Hematopoietic multipotent progenitor cell treated with erythropoietin and hydrocortisone succinate and interleukin-3 and kit ligand, for 8 days (in vitro differentiated cells): ENCODE measurements at places on chromosomes 2 and 18.
A peak's percentile ranks its signal among the peaks of the same experiment; 100 is the strongest.

DNA sequence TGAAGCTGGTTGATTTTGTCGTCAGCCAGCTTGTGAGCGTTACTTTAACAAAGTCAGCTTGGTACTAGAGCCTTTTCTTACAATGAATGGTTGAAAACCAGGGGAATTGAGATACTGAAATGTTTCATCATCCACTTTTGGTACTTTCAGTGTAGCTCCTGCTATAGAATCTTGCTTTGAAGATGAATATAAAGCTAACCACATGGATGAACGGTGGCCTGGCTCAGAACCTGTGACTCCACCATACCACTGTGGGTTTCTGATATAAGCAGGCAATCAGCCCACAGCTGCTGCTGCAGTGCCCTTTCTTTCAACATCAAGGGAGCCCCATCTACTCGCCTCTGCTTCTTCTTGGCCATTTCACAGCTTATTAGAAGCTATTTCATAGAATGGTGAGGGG, 53.2 kb upstream of the GPR45 start:
- DNase-seq: no peak

GRCh38 chr18:24862201-24862816, 401.9 kb downstream of the HRH4 start:
- DNase-seq: no peak

DNA sequence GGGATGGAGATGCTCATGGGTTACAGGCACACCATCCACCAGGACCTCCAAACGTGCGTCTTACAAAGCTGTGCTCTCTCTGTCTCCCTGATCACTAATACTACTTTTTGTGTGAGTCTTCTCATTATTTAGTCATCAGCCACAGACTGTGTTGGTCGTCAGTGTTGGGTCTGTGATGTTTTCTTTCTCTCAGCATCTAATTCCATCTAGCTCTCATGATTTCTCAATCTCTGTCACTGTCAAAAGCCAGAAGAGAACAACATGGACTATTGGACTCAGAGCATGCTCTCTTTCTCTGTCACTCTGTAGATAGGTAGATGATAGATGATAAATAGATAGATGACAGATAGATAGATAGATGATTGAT, 6.0 kb upstream of the ARL4C start:
- no peak for DNase-seq

GRCh38 chr2:17270894-17271293, 247.3 kb downstream of the RAD51AP2 start:
- DNase-seq: peak; percentile 18

- no peak for DNase-seq
Observed at GRCh38 chr2:223594259-223594658, 7.9 kb downstream of the SCG2 start.

GRCh38 chr2:41735476-41735875, 312.3 kb upstream of the PKDCC start:
- no peak for DNase-seq

GRCh38 chr2:165692906-165693305, 101.1 kb downstream of the GALNT3 start:
- no peak for DNase-seq

- no peak for DNase-seq
Observed at GRCh38 chr18:78786776-78787175, 192.8 kb upstream of the SALL3 start.

DNA sequence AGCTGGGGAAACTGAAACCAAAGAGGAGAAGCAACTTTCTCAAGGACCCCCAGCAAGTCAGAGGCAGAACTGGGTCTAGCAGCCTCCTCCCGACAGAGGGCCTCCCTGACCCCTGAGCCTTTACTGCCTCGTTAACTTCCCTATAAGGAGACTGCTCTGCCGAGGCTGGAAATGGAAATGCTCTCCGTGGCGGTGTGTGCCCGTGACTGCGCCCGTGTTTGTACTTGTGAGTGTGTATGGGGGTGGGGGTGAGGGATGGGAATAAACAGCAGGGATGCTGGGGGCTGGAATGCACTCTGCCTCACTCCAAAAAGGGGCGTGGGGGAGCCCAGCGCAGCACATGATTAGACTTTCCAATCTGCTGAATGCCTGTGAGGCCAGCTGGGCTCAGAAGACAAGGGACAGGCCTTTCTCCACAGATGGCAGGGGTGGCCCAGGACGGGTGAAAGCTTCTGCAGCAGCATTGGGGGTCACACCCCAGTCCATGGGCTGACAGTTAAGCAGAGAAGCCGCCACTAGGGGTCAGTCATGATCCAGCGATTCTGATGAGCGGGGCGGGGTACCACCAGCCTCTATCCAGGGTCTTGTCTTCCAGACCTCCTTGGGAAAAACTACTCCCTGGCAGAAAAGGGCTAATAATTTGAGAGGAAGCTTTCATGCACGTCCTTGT, 26.8 kb downstream of the MPHOSPH10 start:
- DNase-seq: peak; percentile 68

- DNase-seq: no peak
Observed at GRCh38 chr2:189218236-189218635, 38.7 kb upstream of the COL5A2 start.

DNA sequence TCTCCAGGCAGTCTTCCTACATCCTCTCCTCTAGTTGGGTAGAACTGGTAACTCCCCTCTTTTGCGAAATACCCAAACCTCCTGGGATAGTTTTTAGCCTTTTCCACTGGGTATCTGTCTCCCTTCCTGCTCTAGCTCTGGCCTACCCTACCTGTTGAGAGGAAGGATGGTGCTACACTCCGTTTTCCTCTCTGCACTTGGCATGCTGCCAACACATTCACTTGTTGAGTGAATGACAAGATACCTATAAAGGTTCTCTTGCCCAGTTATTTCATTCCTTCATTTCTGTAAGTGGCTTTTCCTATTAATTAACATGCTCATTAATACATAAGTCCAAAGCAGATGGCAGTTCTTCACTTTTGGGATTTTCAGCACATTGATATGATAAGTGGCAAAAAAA, 293.8 kb downstream of the CNTNAP5 start:
- no peak for DNase-seq

- DNase-seq: no peak
Observed at GRCh38 chr2:239793836-239794235, 231.3 kb downstream of the NDUFA10 start.

DNA sequence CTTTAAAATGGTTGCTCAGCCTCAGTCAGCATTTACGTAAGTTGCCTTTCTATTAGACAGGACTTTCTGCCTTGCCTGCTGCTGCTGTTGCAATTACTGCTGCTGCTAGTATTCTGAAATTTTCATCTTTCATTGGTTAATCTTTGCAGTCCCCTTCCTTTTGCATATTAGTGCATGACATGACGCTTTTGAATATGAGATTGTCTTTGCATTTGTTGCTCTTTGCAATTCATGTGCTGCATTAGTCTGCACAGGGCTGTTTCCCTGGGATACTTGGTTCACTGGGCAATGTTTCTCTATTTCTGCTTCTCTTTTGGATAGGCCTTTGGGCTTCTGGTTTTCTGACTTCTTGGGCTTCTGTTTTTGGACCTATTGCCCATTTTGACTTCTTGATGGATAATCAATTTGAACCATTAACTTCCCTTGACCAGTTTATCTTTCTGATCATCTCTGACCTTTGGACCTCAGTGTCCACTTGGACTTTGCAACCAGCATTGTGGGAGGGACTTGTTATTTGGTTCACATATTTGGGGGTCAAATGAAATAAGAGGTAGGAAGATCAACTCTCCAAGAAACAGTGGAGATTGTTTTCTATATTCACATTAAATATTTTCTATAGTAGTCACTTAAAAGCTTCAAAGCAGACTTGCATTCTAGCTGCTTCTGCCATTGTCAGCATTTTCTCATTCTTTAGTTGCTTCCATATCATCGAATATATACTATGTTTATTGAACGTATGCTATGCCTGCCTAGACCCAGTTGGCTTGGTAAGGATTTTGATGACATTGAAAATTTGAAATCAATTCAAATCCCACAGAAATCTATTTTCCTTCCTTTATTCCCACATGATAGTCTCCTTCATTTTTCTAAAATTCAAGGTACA, 12.5 kb upstream of the BUB1 start:
- no peak for DNase-seq

DNA sequence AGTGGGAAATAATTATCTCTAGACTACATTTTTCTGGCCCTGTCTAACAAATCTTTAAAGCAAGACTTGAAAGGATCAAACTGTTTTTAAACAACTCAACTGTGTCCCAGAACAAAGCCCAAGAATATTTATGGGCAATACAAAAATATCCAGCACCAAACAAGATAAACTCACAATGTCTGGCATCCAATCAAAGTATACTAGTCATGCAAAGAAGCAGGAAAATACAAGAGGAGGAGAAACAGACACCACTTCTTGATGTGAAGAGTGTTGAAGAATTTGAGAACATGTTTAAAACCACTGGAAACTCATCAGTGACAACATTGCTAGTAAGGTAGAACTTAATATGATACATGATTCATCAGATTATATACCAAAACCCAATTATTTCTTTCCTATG, 66.1 kb upstream of the CDC42EP3 start:
- no peak for DNase-seq

- DNase-seq: no peak
Observed at GRCh38 chr2:224959556-224959955, 82.7 kb downstream of the DOCK10 start.

DNA sequence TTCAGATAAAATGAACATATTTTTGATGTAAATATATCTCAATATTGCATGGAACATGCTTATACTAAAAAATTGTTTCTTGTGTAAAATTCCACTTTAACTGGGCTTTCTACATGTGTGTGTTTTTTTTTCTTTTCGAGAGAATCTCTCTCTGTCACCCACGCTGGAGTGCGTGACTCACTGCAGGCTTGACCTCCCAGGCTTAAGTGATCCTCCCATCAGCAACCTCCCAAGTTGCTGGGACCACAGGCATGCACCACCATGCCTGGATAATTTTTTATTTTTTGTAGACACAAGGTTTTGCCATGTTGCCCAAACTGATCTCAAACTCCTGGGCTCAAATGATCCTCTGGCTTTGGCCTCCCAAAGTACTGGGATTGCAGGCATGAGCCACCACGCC, 254.6 kb downstream of the LOXHD1 start:
- no peak for DNase-seq

GRCh38 chr2:189024901-189025618, 50.9 kb downstream of the COL3A1 start:
- peak; percentile 6 for DNase-seq

GRCh38 chr2:85255456-85255812, 72.4 kb downstream of the TGOLN2 start:
- DNase-seq: no peak

GRCh38 chr2:119113489-119113770, 45.1 kb downstream of the C1QL2 start:
- DNase-seq: no peak

- no peak for DNase-seq
Observed at GRCh38 chr18:55696811-55697210, 108.8 kb upstream of the TCF4 start.

GRCh38 chr18:8657050-8657820, 48.0 kb downstream of the RAB12 start:
- DNase-seq: no peak

DNA sequence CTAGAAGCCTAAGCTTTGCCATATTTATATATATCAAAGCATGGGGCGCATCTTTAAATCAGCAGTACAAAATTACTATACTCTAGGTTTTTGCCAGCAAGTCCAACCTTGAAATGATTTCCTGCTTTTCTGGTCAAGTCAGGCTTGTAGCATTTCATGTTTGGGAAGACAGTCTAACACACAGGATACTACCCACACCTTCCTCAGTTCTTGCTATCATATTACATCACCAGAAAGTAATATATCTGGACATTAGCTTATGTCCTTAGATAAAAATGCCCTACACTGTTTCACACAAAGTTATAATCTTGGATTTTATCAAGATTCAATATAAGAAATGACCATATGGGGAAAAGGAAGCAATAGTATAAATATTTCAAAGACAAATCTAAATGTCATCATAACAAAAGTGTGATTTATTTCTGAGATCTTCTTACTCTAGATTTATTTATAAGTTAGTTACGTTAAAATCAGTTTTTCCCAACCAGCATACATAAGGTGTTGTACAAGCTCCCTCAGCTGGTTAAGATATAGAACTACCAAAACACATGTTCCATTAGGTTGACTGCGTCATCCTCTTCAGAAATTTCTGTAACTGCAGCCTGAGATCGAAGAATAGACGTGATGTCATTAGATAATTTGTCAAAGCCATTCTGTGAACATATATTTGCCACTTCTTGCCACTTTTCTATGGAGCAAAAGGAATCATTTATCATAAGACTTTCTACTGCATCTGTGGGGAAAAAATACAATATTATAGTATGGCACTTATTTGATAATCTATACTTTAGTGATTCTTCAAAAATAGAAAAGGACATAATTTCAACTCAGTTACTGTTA, 56.6 kb downstream of the CLHC1 start:
- peak; percentile 70 for DNase-seq

- no peak for DNase-seq
Observed at GRCh38 chr18:48821251-48821590, 129.5 kb downstream of the SMAD7 start.

DNA sequence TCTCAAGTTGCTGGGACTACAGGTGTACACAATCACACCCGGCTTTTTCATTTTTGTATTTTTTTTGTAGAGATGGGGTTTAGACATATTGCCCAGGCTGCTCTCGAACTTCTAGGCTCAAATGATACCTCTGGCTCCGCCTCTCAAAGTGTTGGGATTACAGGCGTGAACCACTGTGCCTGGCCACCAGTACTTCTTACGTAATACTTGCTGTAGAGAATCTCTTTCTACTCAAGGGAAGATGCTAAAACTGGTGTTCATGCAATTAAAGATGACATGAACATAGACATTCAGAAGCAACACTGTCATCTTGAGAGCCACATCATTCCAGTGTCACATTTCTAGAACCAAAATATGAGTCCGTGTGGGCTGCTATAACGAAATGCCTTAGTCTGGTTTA, 53.7 kb upstream of the FRZB start:
- no peak for DNase-seq

DNA sequence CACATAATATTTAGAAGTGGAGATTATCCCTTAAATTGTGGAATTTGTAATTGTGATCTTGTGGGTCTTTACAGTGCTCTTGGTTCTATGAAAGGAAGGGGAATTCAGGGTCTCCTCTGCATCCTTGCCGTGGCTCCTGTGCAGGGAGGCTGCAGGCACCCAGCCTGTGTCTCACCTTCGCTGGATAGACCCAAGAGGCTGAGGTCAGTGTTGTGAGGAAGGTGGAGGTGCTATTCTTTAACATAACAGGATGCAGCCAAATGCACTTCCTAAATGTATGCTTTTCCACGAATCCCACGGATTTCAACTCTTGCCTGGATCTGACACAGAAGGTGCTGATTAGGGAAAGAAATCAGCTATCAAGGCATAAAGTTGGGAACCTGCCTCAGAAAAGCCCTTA, 69.5 kb downstream of the TMEM18 start:
- DNase-seq: no peak

DNA sequence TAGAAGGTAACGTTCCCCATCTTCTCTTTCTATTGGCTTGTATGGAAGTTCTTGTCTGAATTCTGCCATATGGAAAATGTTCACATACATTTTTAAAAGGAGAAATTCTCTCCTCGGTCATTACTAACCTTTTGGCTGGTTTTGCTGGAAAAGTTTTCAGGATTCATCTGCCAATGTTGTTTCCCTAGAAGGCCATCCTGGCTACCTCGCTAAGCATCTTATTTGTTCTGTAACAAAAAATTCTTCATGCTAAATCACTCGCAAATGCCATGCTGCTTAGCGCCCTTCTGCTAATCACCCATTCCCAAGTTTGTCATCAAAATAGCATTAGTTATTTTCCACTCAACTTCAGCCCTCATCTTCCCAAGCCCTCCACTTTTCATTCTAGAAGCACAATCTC, 262.0 kb downstream of the SLC8A1 start:
- no peak for DNase-seq
